Stimulated activated CD4-positive, alpha-beta T cell treated with anti-CD3 and anti-CD28 coated beads, Interleukin-4, amount 100 ng/mL, for 24 hours (primary cell): ENCODE measurements at places on chromosomes 2 and 18.

GRCh38 chr18:3071676-3072075 lies 58.7 kb upstream of the LPIN2 start:
- no peak for DNase-seq

DNA sequence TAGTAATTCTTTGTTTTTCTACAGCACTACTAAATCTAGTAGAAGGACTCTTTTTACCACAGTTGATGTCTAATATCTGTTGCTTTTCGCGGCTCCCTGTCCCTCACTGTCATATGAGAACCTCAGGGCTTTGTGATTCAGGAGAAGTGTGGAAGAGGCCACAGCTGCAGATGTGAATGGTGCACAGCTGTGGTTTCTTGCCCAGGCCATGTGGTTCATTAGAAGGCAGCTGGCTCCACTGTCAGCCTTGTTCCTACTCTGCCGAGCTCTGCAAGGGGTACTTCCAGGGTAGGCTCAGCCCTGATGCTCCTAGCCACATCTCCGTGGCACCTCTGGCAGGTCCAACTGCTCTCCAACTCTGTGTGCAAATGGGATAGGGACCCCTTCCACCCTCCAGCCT lies 83.9 kb downstream of the APOB start:
- DNase-seq: no peak

DNA sequence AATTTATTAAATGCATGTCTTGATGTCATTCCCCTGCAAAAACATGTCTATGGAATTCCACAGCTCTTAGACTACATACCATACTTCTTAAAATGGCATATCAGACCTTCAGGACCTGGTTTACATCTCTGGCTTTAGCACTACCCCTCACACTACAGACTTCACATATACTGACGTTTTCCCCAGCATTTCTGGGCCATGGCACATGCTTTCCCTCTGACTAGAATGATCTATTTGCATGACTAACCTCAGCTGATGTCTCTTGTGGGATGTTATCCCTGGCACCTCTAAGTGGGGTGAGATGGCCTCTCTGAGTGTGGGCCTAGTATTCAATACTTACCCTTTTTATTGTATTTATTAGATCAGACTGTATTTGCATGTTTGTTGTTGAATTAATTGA lies 381.6 kb downstream of the ERBB4 start:
- DNase-seq: no peak

- DNase-seq: no peak
Observed at GRCh38 chr18:27787547-27787946, 389.4 kb downstream of the CDH2 start.
